ENCODE measurements at places on chromosomes 3 and 15. TPM values are rescaled to one million over a fixed set of nuclear protein-coding genes. Genes with fewer than 3 reads are reported as not detected.

The OSTN gene
- total RNA-seq = not detected

The SMCO1 gene
- not detected for total RNA-seq

The EFCAB12 gene
- 0.47 TPM for total RNA-seq

The SERINC4 gene
- total RNA-seq = 0.05 TPM

The LRIG1 gene
- 4.8 TPM for total RNA-seq

The RYK gene
- 28.1 TPM for total RNA-seq

The NRG4 gene
- total RNA-seq = 1.7 TPM

The CD200 gene
- not detected for total RNA-seq

The PTH1R gene
- 0.37 TPM for total RNA-seq

The ANKUB1 gene
- total RNA-seq = not detected

The KLF15 gene
- 0.12 TPM for total RNA-seq

The FBLN2 gene
- total RNA-seq = 2.8 TPM

The PLCH1 gene
- total RNA-seq = 1.1 TPM

The NPAP1 gene
- total RNA-seq = not detected

The TMEM108 gene
- total RNA-seq = not detected

The GOLGA6L4 gene
- 0.74 TPM for total RNA-seq

The ALPK3 gene
- 0.03 TPM for total RNA-seq

Data from A549 treated with CpdA at 1 μM for 4 hours (cell line).